Hair follicle dermal papilla cell (primary cell): ENCODE measurements at places on chromosomes 6 and 20. TPM values are rescaled to one million over a fixed set of nuclear protein-coding genes. Genes with fewer than 3 reads are reported as not detected.

Gene RFX6
- total RNA-seq, result not detected in 2 replicates

Gene MCCD1
- not detected in 2 replicates for total RNA-seq

Gene SPTLC3
- 3.6 and 6.7 TPM in 2 replicates for total RNA-seq

Gene PSORS1C2
- total RNA-seq, result not detected in 2 replicates

Gene IRF4
- 0.16 TPM in 1 of 2 replicates, not detected in the other for total RNA-seq

Gene ACTL10
- total RNA-seq, result 2.3 and 4.5 TPM in 2 replicates

Gene SAMD3
- total RNA-seq, result 0.61 and 0.65 TPM in 2 replicates

Gene DBNDD2
- total RNA-seq, result 3.9 and 10.2 TPM in 2 replicates

Gene SCP2D1
- not detected in 2 replicates for total RNA-seq

Gene RSPH9
- 1.3 and 1.6 TPM in 2 replicates for total RNA-seq

Gene BPIFA1
- not detected in 2 replicates for total RNA-seq

Gene CDSN
- not detected in 2 replicates for total RNA-seq

Gene C20orf202
- total RNA-seq, result 0.16 TPM in 1 of 2 replicates, not detected in the other

Gene KHDC1
- 3.8 and 3.9 TPM in 2 replicates for total RNA-seq

Gene RSPO3
- total RNA-seq, result 13.6 and 14.9 TPM in 2 replicates

Gene SEL1L2
- total RNA-seq, result not detected in 2 replicates

Gene OR2B6
- not detected in 2 replicates for total RNA-seq

Gene HDGFL1
- not detected in 2 replicates for total RNA-seq

Gene AGER
- total RNA-seq, result 0.16 TPM in 1 of 2 replicates, not detected in the other

Gene EYS
- total RNA-seq, result under 0.01 TPM in 2 replicates

Gene OR2J3
- not detected in 2 replicates for total RNA-seq

Gene FOXP4
- 1.7 and 2.8 TPM in 2 replicates for total RNA-seq

Gene TRAPPC3L
- total RNA-seq, result 0.49 TPM in 1 of 2 replicates, not detected in the other

Gene CCN2
- total RNA-seq, result 95.8 and 100 TPM in 2 replicates

Gene FAM83C
- total RNA-seq, result under 0.01 TPM in 1 of 2 replicates, not detected in the other

Gene GNRH2
- 0.49 TPM in 1 of 2 replicates, not detected in the other for total RNA-seq

Gene LRFN2
- not detected in 2 replicates for total RNA-seq

Gene SLC17A9
- total RNA-seq, result 11.1 and 13.0 TPM in 2 replicates

Gene MATN4
- not detected in 2 replicates for total RNA-seq

Gene TFAP2C
- 39.9 and 51.4 TPM in 2 replicates for total RNA-seq

Gene HLA-DRB1
- total RNA-seq, result 0.12 and 3.1 TPM in 2 replicates

Gene WASF1
- total RNA-seq, result 14.2 and 16.6 TPM in 2 replicates

Gene EDN3
- total RNA-seq, result under 0.01 TPM in 1 of 2 replicates, not detected in the other

Gene MUC21
- total RNA-seq, result not detected in 2 replicates

Gene DEFB113
- not detected in 2 replicates for total RNA-seq

Gene RAET1E
- 0.49 TPM in 1 of 2 replicates, not detected in the other for total RNA-seq

Gene GATA5
- total RNA-seq, result not detected in 2 replicates

Gene BYSL
- 10.1 and 17.0 TPM in 2 replicates for total RNA-seq

Gene WFDC5
- not detected in 2 replicates for total RNA-seq

Gene ADGB
- not detected in 2 replicates for total RNA-seq

Gene ARMC12
- total RNA-seq, result 0.12 and 0.16 TPM in 2 replicates

Gene GTSF1L
- not detected in 2 replicates for total RNA-seq

Gene LY86
- not detected in 2 replicates for total RNA-seq

Gene C6orf15
- total RNA-seq, result not detected in 2 replicates

Gene PRSS35
- total RNA-seq, result 0.81 and 1.3 TPM in 2 replicates

Gene DYNLRB1
- 64.6 and 102 TPM in 2 replicates for total RNA-seq

Gene WFDC2
- total RNA-seq, result not detected in 2 replicates

Gene CST2
- total RNA-seq, result not detected in 2 replicates

Gene PDYN
- not detected in 2 replicates for total RNA-seq

Gene PKIG
- 176 and 200 TPM in 2 replicates for total RNA-seq

Gene EMILIN3
- 0.12 and 0.16 TPM in 2 replicates for total RNA-seq

Gene LBP
- 0.12 TPM in 1 of 2 replicates, not detected in the other for total RNA-seq

Gene GRIK2
- total RNA-seq, result 1.3 and 1.5 TPM in 2 replicates
